ENCODE measurements at places on chromosomes 1 and 21.

DNA sequence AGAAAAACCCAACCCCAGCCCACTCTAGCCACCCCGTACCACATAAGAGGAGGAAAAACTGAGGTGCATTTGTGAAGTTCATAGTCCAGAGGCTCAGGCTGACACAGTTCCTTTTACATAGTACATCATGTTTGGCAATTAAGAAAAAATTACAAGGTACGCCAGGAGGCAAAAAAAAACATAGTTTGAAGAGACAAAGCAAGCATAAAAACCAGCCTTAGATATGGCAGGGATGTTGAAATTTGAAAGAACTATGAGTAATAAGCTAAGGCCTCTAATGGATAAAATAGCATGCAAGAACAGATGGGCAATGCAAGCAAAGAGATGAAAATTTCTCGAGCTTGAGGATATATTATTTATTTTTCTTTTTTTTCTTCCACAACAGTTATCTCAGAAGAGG, 31.9 kb downstream of the MIXL1 start:
- no peak for DNase-seq

- DNase-seq: no peak
Observed at GRCh38 chr1:200029035-200029821, 1.7 kb downstream of the NR5A2 start.

DNA sequence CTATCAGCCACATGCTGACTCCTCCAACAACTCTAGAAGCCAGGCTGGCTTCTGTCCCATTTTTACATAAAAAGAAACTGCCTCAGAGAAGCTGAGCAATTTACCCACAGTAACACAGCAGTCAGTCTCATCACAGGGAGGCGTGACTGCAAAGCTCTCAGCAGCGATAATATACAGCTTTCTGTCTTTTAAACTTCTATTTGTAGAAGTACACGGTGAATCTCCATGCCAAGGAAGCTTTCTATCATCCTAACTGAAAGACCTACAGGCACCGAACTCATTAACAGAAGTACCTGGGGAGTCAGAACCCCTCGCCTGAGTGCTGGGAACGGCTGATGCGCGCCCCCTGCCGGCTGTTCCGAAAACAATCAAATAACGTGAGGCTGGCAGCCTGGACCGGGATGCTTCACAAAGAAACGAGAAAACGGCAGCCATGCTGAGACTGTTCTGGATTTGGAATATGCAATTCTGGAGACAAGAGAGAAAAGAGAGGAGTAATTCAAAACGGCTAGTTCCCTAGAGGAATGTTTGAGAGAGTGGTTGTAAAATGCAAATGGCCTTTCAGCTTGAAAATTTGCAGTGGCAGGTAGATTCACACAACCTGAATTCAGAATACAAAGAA, 43.5 kb upstream of the RAB4A start:
- peak; percentile 71 for DNase-seq

- no peak for DNase-seq
Observed at GRCh38 chr1:202648605-202649226, 61.5 kb downstream of the SYT2 start.

DNA sequence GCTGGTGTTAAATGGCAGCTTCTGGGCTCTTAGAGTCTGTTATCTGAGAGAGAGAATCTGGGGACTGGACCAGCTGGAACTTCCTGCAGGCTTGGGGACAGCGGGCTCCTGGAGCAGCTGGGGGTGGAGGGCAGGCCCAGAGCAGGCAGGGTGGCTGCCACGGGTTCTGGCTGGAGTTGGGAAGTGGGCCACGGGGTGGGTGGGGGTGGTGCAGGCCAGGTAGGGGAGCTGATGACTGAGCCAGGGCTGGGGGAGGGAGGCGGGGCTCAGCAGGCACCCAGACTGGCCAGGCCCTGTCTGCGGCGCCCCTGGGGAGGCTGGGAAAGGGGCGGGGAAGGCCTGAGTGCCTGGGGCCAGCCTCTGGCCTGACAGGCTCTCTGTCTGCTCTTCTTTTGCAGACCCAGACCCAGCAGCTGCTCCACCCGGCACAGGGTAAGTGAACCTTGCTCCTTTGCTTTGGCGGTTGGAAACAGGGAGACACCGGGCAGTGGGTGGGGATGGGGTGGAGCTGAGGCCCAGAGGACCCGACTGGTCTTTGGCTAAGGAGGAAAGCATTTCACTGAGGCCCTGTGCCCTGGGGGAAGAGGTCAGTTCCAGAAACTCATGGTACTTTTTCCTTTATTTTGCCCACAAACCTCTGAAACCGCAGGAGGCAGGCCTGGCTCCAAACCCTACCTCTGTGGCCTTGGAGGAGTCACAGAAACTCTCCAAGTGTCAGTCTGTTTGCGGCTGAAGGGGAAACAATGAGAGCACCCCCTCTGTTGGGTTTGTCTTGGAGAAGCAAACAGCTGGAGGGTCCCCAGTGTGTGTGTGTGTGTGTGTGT, 48.8 kb downstream of the ARHGEF10L start:
- DNase-seq: no peak

DNA sequence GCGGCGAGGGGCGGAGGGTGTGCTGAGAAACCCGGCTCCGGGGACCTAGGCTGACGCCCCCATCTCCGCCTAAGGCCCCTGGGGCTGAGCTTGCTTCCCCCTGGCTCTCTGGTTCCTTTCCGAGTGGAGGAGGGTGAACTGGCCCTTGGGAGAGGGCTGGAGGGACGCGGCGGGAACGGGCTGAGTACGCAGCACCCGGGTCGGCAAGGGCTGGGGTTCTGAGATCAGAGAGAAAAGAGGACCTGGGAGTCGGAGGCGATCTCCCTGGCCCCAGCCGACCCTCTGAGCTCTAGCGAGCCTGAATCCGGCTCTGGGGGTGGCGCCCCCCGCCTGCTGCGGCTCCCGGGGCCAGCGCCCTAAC, 270.8 kb downstream of the FOXD2 start:
- DNase-seq: no peak

Measured in stimulated activated CD4-positive, alpha-beta T cell treated with anti-CD3 and anti-CD28 coated beads, TNF-alpha, amount 100 ng/mL, for 1 hour (primary cell).